ENCODE measurements at places on chromosomes 12 and 14.

DNA sequence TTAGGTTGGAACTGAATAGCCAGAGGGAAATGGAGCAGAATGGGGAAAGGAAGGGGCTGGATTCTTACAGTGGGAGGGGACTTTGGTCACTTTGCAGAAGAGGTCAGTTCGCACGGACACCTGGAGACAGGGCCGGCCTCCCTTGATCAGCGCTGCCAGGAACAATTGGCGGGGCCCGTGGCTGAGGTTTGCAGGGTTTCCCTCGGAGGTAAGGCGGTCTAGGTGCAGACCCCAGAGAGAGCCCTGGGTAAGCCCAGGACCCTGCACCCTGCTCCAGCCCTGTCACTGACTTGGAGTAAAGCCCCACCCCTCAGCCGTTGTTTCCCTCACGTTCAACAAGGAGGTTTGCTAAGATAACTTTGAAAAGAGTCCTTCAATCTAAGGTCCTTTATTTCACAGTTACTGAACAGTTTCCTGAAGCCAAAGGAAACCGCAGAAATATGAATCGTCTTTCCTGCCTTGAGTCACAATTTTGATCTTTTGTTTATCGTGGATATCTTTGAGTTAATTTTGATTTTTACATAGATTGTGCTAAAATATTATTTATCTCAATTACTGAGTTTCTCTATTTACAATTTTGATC, 231.4 kb upstream of the RTL1 start:
- no peak for DNase-seq

- DNase-seq, result no peak
Measured at GRCh38 chr12:94690198-94690771, 39.9 kb upstream of the TMCC3 start.

DNA sequence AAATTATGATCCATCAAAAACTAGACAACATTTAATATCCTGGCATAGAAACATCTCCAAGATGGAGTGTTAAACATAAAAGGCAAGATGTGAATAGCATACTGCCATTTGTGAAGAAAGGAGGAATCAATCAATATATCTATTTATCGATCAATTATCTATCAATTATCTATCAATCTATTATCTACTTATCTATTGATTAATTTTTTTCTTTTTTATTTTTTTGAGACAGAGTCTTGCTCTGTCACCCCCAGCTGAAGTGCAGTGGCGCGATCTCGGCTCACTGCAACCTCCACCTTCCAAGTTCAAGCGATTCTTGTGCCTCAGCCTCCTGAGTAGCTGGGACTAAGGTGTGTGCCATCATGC, 117.0 kb upstream of the RFLNA start:
- DNase-seq, result no peak

GRCh38 chr12:83130178-83130577, 443.5 kb downstream of the TMTC2 start:
- DNase-seq, result no peak

- DNase-seq, result no peak
Measured at GRCh38 chr12:57719777-57720605, 18.6 kb downstream of the AGAP2 start.

GRCh38 chr12:29882846-29883245, 99.1 kb upstream of the TMTC1 start:
- no peak for DNase-seq

GRCh38 chr14:91997492-91997891, 42.4 kb downstream of the TRIP11 start:
- DNase-seq, result no peak

DNA sequence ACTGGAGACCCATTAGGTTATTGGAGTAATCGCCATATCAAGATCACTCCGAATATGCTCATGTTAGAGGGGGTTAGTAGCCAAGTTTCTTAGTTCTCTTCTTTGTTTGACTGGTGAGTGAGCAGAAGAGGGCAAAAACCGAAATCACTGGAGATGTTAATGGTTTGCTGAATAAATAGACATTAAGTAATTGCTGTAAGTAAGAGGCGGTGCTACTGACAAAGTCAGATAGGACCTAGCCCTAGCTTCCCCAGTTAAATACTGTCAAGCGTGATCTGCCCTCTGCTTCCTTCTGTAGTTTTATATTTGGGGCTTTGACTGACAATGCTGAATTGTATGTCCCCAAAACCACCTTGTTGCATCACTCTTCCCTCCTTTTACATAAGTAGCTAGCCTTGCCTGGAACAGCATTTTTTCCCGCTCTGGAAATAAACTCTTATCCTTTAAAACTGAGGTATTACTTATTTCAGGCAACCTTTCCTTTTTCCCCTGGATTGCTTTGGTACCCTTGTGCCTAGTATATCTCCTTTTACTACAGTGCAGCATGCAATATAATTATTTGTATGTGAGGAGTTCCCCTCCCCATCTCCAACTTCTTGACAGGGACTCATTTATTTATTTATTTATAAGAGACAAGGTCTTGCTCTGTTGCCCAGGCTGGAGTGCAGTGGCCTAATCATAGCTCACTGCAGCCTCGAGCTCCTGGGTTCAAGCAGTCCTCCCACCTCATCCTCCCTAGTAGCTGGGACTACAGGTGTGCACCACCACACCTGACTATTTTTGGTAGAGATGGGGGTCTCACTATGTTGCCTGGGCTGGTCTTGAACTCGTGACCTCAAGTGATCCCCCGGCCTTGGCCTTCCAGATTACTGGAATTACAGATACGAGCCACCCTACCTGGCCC, 1.4 kb downstream of the SNRPF start:
- DNase-seq, result no peak
